NCI-H446 (cell line): ENCODE measurements at places on chromosomes 13 and 19.

DNA sequence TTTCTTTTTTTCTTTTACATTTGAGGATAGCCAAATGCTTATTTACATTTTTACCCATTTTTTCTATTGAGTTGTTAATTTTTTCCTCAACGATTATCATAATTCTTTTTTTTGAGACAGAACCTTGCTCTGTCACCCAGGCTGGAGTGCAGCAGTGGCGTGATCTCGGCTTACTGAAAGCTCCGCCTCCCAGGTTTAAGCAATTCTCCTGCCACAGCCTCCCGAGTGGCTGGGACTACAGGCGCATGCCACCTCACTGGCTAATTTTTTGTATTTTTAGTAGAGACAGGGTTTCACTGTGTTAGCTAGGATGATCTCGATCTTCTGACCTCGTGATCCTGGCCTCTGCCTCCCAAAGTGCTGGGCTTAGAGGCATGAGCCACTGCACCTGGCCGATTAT is 208.7 kb downstream of the LIG4 start:
- no peak for DNase-seq

GRCh38 chr13:99982036-99982730 is 599 bp downstream of the ZIC2 start:
- DNase-seq, result no peak

DNA sequence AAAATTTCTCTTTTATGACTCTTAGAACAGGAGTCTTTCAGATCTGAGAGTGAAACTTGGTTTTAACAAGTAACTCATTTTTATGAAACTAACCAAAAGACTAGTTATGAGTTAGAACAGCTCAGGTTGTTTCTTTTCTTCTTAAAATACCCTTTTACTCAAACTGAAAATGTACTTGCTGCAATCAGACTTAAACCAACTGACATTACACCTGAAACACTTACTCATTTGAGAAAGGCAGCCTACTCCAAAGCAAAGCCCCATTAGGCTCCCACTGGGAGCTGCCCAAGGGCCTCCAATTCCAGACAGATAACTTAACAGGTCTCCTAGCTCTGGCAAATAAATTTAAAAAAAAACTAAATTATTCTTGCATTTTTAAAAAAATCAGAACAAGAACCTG is 3.6 kb downstream of the FOXO1 start:
- no peak for DNase-seq

DNA sequence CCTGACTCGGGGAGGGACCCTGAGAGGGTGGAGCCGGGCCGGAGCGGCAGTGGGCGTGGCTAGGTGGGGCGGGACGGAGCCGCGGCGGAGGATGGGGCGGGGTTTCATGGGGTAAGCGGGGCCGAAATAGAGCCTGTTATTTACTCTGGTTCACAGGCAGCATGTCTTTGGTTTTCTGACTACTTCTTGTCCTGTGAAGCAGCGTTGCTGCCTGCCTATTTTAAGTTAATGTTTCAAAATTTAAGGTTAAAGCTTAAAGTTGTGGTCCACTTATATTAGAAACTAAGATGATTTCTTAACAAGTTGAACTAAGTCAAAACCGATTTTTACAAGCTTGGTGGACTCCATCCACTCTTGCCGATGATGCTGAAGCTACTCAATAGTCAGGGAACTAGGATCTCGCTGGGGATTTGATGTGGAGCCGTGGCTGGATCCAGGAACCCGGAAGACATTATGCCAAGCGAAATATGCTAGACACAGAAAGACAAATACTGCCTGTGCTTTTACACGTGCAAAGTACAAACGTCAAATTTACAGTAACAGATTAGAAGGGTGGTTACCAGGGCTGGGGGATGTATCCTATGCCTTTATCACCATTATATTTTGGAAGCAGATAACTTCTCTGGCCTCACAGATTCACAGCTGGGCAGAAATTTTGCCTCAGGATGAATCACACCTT is 433 bp upstream of the ZNF616 start:
- no peak for DNase-seq

DNA sequence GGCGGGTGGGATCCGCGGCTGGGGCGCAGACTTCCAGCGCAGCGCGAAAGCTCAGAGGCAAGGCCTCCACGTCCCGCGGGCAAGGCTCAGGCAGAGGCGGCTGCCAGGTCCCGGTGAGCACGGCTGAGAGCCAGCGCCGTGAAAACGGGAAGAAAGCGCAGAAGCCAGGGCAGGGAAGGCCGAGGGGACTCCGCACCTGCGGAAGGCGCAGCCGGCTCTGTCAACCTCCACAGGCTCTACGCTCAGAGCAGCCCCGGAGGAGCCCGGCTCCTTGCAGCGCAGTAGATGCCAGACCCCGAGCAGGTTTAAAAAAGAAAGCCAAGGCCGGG is 131.0 kb downstream of the RNF17 start:
- no peak for DNase-seq

GRCh38 chr13:28540612-28541011 is 45.7 kb upstream of the FLT1 start:
- DNase-seq, result no peak

- no peak for DNase-seq
Measured at GRCh38 chr13:75530549-75530961, 7.1 kb downstream of the COMMD6 start.

DNA sequence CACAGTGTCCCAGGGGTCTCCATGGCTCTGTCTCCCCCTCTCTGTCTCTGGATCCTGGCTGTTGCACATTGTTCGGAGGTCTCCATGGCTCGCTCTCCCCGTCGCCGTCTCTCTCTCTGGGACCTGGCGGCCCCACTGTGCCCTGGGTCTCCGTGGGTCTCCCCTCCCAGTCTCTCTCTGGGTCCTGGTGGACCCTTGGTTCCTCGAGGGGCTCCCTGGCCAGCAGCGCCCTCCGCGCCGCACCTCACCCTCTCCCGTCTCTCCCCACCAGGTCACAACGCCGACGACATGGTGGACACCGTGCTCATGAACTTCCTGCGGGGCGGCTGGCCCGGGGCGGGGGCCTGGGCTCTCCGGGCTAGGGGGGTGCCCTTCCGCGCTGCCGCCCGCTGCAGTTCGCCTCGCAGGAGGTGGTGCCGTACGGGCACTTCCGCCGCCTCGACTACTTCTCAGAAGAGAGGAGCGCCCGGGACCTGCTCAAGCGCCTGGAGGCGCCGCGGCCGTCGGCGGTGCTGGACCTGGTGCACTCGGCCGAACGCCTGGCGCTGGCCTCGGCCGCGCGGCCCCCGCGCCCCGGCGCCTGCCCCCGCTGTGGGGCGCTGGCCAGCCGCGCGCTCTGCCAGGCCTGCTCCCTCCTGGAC is 29.1 kb downstream of the SIGLEC5 start:
- no peak for DNase-seq

DNA sequence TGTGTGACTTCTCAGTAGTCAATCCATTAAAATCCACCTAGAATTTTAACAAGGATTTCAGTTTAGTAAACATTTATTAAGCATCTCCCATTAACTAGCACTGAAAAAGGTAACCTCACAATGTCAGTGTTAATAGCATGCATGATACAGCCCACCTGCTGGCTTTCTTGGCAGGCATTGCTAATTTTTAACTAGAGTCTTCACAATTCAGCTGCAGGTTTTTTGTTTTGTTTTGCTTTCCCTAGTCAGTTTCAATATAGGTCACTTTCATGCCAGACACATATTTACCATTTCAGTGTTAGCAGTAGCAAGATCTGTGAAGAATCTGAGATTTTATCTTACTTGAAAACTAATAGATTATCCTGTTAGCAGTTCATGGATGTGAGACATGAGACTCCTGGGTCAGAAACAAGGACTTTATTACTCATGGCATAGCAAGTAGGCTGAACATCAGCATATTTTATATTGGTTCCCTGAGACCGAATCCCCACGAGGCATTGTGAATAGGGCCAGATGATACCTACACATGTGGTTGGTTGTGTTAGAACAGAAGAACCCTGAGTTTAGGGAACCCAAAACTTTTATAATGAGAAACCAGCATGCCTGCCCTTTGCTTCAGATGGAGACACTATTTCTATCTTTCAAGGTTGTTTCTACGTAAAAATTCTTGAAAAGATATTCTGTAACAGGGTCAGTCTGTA is 198.0 kb upstream of the HTR2A start:
- no peak for DNase-seq

DNA sequence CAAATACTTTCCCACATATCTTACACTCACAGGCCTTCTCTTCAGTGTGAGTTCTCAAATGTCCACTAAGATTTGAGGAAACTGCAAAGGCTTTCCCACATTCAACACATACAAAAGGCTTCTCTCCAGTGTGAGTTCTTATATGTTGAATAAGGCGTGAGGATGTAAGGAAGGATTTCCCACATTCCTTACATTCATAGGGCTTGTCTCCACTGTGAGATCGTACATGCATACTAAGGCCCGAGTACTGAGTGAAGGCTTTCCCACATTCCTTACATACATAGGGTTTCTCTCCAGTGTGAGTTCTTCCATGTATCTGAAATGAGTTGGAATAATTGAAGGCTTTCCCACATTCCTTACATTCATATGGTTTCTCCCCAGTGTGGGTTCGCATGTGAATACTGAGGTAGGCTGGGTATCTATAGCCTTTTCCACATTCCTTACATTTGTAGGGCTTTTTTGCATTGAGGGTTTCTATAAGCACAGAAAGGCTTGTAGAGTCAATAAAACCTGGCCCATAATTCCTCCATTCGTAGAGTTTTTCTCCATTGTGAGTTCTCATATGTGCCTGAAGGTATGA is 9.6 kb downstream of the ZNF426 start:
- DNase-seq, result no peak

DNA sequence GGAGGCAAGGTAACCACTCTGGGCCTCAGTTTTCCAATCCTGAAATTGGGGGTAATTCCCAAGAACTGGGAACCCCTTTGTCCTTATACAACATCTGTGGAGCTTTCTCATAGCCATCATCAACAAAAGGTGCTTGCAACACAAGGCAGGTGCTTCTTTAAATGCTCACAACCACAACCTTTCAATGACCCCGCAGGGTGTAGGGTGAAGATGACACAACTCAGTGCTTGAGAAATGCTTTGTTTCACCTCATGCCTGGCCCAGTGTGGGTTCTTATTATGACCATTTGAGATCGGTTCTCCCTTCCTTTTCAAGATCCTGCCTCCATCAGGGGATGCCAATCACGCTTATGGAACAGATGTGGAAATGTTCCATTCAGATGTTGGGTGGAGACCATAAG is 8.4 kb downstream of the WIZ start:
- no peak for DNase-seq

DNA sequence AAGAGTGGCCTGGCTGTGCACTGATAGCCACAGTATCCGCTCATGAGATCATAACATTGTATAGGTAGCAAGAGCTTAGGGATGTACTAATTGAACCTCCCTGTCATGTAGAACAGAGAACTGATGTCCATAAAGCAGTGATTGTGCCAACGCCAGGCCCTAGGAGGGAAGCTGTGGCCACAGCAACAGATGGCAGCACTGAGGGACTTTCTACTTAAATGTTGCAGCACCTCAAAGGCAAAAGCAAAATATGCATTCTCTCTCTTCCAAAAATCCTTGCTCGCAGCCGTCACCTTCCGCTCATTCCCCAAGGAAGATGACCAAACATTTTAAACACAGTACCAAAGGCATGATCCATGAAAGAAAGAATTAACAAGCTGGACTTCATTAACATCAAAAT is 32.3 kb downstream of the COL4A1 start:
- DNase-seq, result no peak

GRCh38 chr19:32651729-32652140 is 23.2 kb downstream of the ANKRD27 start:
- no peak for DNase-seq

DNA sequence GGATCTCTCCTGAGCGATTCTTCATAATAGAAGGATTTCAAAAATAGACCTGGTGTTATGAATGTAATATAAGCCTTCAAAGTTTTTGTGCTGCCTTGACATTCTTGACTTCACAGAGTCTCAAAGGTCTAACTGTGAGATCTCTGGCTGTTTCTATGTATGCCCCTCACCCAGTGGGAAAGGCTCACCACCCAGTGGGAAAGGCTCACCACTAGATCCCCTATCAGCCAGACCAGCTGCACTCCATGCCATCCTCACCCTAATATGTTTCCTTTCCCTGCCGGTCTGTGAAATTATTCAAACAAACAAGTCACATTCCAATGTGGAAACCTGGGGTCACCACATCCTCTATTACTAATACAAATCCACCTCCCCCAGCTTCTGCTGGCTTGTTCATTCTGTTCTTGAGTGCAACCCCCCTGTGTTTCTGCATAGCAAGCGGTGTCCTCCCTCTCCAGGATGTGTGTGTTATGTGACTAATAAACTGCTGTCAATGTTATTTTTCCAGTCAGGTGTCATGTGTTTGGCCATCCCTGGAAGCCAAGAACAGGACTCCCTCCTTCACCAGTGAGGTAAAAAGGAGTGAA is 13.8 kb upstream of the SLITRK1 start:
- no peak for DNase-seq

GRCh38 chr13:110578363-110578762 is 16.8 kb upstream of the RAB20 start:
- DNase-seq, result no peak

- peak; percentile 49 for DNase-seq
Measured at GRCh38 chr19:3284759-3285646, 60.5 kb downstream of the CELF5 start.

GRCh38 chr19:32750441-32751055 is 31.0 kb downstream of the TDRD12 start:
- no peak for DNase-seq
